ENCODE measurements at places on chromosomes 6 and 20. TPM values are rescaled to one million over a fixed set of nuclear protein-coding genes. Genes with fewer than 3 reads are reported as not detected.

Gene SASH1
- 89.7 TPM for total RNA-seq

Gene PXDC1
- 110 TPM for total RNA-seq

Gene CPNE1
- 176 TPM for total RNA-seq

Gene SRSF12
- total RNA-seq: 1.6 TPM

Gene SCRT2
- total RNA-seq: not detected

Gene BMP2
- 15.9 TPM for total RNA-seq

DNA sequence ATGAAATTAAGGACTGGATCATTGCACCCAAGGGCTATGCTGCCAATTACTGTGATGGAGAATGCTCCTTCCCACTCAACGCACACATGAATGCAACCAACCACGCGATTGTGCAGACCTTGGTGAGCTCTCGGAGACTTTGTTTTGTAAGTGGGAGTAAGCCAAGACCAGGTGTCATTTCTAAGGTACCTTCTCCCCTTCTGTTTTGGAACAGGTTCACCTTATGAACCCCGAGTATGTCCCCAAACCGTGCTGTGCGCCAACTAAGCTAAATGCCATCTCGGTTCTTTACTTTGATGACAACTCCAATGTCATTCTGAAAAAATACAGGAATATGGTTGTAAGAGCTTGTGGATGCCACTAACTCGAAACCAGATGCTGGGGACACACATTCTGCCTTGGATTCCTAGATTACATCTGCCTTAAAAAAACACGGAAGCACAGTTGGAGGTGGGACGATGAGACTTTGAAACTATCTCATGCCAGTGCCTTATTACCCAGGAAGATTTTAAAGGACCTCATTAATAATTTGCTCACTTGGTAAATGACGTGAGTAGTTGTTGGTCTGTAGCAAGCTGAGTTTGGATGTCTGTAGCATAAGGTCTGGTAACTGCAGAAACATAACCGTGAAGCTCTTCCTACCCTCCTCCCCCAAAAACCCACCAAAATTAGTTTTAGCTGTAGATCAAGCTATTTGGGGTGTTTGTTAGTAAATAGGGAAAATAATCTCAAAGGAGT, 30.4 kb downstream of the TXNDC5 start:
- DNase-seq: no peak

GRCh38 chr6:79005024-79005423, 73.0 kb downstream of the PHIP start:
- DNase-seq: no peak

GRCh38 chr20:61292821-61293612, 41.0 kb downstream of the CDH4 start:
- no peak for DNase-seq

DNA sequence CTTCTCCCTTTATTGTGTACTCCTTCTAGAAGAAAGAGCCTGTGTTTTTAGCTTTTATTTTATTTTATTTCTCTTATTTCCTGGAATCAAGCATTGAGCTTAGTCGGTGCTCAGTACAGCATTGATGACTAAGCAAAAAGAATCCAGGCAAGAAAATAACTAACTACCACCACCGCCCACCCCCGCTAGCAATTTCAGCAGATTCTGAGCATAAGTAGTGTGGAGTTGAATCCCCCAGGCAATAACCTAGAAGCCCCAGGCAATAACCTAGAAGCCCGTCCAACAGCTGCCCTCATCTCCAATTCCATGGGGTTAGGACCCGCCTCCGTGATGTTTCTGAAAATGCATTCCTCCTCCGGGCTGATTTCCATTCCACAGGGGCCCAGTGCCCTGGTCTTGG, 258.0 kb upstream of the TAB2 start:
- DNase-seq: no peak

GRCh38 chr6:109025639-109026038, 69.0 kb downstream of the SESN1 start:
- no peak for DNase-seq

DNA sequence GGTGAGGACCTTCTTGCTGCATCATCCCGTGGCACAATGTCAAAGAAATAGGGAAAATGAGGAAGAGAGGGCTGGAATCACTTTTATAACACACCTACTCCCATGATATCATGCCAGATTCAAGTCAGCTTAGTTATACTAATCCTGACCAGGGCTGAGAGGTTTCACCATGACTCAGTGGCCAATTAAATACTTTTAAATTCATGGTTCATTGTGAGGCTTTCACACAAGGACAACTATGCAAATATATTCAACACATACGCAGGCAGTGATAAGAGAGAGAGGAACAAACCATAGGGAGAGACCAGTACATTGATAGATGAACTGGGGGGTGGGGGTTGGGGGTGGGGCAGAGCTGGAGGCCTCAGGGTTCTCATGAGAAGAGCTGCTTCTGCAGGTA, 313.1 kb downstream of the LRFN2 start:
- no peak for DNase-seq

- DNase-seq: no peak
These were observed 291.5 kb upstream of the EYS start for GRCh38 chr6:65998544-65998943.

GRCh38 chr6:71531006-71531405, 242.4 kb downstream of the OGFRL1 start:
- no peak for DNase-seq

DNA sequence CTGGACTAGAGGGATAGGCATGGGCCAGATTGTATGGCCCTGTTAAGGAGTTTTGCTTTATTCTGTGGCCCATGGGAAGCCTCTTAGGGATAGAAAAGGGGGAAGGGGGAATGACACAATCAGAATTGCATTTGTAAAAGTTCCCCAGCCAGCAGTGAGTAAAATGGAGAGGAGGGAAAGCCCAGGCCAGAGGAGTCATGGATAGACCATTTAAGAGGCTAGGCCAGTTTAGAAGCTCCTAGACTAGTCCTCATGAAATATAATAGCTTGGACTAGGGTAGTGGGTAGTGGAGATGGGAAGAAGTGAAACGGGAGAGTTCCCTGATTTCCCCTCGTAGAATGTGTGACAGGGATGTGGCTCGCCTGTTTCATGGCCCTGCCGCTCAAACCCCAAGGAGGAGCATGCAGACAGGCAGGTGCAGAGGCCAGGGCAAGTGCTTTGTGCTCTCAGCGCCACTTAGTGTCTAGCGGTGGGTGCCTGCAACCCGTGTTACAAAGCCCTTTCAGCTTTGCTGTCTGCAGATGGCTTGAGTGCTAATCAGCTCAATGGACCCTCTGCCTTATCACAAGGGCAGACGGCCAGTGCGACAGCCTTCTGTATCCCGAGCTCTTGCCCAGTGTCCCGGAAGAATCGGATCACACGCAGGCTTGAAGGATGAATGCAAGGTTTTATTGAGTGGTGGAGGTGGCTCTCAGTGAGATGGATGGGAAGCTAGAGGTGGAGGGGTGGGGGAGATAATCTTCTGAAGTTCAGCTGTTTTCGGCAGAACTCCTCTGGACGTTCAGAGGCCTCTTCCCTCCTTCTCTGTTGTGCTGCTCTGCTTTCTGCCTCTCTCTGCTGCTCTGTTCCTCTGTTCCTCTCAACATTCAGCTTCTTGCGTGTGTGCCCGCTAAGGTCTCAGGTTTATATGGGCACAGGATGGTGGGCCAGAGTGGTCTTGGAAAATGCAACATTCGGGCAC, 141.1 kb downstream of the CEP57L1 start:
- no peak for DNase-seq

- no peak for DNase-seq
These were observed 276.5 kb downstream of the CDKAL1 start for GRCh38 chr6:20810727-20811108.

DNA sequence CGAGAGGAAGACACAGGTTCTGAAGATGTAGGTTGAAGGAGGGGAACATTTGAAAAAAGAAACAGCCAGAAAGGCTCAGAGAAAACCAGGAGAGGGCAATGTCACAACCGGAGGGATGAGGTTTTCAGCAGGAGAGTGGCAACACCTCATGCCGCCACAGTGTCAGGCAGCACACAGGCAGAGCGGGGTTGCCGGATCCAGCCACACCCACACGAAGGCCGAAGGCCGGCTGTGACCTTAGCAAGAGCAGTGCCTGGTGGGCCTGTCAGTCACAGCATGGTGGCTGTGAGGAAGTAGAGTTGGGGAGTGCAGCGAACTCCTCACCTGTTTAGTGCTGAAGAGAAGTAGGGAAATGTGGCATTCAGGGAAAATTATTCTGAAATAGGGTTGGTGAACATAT, 14.0 kb downstream of the HDDC2 start:
- DNase-seq: no peak

DNA sequence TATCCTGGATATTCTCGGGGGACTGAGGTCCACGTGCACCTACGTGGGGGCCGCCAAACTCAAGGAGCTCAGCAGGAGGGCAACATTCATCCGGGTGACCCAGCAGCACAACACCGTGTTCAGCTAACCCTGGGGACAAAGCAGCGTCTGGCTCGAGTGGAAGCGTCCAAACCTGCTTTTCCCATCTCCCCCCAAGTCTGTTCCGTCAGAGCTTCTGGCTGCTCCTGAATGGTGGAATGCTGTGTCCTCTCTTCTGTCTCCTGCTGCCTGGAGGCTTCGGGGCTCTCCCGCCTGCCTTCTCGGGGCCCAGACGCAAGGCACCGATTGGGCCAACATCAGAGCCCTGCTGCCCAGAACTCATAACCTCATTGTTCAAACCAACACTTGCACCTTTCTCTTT, 56.7 kb downstream of the GMPR start:
- no peak for DNase-seq

- no peak for DNase-seq
These were observed 182.9 kb downstream of the SOD2 start for GRCh38 chr6:159510141-159510540.

DNA sequence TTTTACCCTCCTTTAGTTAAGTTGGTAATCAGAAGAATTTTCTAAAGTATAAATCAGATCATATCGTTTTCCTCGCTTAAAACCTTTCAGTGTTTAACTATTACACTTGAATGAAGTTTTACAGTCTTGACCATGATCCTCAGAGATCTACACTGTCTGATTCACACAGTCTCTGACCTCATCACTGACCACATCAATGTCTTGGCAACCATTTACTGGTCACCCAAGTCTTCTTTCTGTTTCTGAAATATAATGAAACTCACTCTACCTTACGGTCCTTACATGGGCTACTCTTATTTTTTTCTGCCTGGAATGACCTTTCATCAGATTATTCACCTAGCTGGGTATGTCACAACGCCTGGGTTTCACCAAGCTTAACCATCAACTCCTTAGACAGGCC, 71.4 kb downstream of the ADGB start:
- DNase-seq: no peak

DNA sequence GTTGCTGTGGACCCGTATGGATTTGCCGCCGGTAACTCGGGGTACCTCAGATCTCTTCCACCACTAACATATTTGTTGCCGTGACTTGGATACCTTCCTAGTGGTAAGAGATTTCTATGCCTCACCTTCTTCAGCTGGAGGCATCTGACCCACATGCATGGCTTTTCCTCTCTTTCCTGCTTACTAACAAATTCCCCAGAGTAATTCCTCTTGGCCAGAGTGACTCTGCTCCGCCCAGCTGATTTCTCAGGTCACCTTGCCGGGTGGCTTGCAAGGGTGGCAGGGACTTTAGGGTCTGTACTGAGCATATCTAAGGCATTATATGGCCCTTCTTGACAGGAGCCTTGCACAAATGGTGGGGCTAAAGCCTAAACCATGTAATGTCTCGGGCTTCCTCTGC, 38.2 kb downstream of the FAM184A start:
- no peak for DNase-seq

DNA sequence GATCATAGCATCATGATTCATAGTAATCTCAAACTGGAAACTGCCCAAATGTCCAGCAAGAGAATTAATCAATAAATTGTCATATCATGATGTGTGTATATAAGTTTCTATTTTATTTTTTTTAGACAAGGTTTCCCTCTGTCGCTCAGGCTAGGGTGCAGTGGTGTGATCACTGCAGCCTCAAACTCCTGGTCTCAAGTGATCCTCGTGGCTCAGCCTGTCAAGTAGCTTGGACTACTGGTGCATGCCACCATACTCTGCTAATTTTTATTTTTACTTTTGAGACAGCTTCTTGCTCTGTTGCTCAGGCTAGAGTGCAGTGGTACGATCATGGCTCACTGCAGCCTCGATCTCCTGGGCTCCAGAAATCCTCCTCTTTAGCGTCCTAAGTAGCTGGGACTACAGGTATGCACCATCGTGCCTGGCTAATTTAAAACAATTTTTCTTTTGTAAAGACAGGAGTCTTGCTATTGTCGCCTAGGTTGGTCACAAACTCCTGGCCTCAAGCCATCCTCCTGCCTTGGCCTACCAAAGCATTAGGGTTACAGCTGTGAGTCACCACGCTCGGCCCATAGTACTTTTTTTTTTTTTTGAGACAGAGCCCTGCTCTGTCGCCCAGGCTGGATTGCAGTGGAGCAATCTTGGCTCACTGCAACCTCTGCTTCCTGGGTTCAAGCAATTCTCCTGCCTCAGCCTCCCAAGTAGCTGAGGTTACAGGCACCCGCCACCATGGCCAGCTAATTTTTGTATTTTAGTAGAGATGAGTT, 8.7 kb upstream of the ATRN start:
- DNase-seq: no peak

GRCh38 chr6:18044108-18044783, 56.8 kb upstream of the KIF13A start:
- DNase-seq: no peak

GRCh38 chr6:129200151-129200550, 317.2 kb downstream of the LAMA2 start:
- DNase-seq: no peak

DNA sequence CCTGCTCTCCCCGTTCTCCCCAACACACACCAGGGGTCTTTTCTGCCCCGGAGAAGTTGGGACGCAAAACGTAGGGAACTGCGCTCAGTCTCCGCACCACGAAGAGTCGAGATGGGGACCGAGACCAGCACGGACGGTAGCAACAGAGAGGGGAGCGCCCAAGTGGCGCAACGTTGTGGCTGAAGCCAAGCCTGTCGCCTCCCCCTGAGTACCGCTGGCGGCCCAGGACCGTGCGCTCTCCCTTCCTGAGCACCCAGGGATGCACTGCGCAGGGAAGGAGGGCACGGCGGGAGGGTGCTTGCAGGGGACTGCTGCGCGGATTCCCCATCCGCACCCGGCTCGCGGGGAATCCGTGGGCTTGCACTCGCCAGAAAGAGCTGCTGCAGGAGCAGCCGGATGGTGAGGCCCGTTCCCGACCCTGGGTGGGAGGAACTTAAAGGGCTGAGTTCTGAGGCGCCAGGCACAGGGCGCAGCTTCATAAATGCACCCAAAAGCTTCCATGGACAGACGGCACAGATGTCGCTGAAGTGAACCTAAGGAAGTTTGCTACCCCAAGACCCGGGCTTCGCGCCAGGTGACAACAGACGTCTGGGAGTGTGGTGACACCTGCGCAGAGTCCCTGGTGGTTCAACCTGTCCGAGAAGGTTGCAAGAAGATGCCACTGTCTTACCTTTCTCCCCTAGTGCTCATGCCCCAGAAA, 178.7 kb downstream of the TBXT start:
- DNase-seq: peak; percentile 75

GRCh38 chr6:56509031-56509430, 133.7 kb downstream of the DST start:
- no peak for DNase-seq

DNA sequence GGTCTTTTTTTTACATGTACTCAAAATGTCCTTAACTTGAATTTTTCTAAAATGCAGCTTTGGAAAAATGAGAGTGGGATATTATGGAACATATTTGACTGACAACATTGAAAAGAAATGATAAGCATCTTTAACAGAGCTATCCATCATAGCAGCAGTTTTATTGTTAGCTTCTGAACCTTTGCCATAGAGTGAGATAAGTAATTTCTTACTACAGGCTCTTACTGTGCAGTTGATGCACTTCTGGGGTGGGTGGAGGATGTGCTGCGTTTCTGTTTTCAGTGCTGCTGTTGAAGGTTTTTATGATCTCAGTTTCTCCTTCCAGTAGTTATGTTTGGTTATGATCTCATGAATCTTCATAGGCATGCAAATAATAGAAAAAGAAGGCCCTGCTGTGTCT, 267.0 kb downstream of the TMEM242 start:
- no peak for DNase-seq

Measured in aorta (tissue), 5 donors.